H9 (cell line): ENCODE measurements at places on chromosomes 7 and 10. TPM values are rescaled to one million over a fixed set of nuclear protein-coding genes. Genes with fewer than 3 reads are reported as not detected.

The LRRD1 gene
- not detected in 2 replicates for total RNA-seq

The MACROH2A2 gene
- 11.3 and 12.1 TPM in 2 replicates for total RNA-seq

The C10orf90 gene
- total RNA-seq, result not detected in 2 replicates

GRCh38 chr10:73229567-73229966 lies 17.5 kb downstream of the DNAJC9 start:
- DNase-seq, result no peak
- no peak overlapping the region for H3K27ac ChIP-seq
- H3K36me3 ChIP-seq, result peaks cover 3% of the 10 kb centered on the region; the same call in 2 of the 3 replicates
- no peaks in the 10 kb centered on the region for H3K4me1 ChIP-seq
- no peaks in the 10 kb centered on the region for H3K27me3 ChIP-seq
- H3K4me3 ChIP-seq, result no peak overlapping the region

DNA sequence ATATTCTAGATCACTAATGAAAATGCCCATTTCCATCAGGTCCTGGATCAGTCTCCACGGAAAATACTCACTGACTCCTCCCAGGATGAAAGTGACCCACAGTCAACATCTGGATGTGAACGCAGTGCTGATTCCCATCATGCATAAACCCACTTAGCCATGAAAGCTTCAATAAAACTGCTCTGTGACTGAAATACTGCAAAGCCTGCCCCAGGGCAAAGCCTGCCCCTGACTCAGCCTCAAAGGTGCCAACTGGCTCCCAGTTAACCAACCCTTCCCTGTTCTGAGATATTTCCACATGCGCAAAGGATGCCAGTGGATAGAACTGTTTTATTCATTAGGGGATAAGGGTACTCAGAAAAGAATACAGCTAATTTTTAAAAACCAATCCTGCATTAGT lies 24.0 kb downstream of the OSBPL3 start:
- no peak for DNase-seq
- no peak overlapping the region for H3K27ac ChIP-seq
- no peaks in the 10 kb centered on the region for H3K4me1 ChIP-seq
- no peak overlapping the region for H3K4me3 ChIP-seq
- H3K27me3 ChIP-seq, result no peaks in the 10 kb centered on the region

GRCh38 chr7:74474271-74474865 lies 20.7 kb downstream of the GTF2IRD1 start:
- no peak for DNase-seq
- H3K36me3 ChIP-seq, result no peaks in the 10 kb centered on the region; the same call in 1 of the 3 replicates
- H3K27me3 ChIP-seq, result no peaks in the 10 kb centered on the region
- no peaks in the 10 kb centered on the region; the same call in 1 of the 2 replicates for H3K4me1 ChIP-seq
